MM.1S (cell line): ENCODE measurements at places on chromosomes 6 and 20.

GRCh38 chr20:46857061-46857831, 37.4 kb upstream of the EYA2 start:
- DNase-seq = no peak

- no peak for DNase-seq
These were observed 75.3 kb upstream of the ENPP5 start for GRCh38 chr6:46246081-46246480.

DNA sequence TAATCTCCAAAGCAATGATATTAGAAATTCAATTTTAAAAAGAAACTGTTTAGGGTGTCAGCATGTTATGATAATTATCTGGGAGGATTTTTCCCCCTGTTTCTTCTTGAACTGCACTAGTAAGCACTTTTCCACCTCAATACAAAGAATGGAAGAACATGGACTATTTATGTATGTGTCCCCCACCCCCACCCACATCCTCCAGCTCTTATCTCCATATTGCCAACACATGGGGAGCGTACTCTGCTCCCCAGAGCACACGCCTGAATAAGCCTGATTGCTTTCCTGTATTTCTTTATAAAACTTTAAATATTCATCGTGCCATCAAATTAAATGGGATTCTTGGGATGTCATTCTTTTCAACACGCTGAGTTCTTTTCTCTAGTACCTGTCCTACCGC, 11.4 kb upstream of the LRFN2 start:
- no peak for DNase-seq

- DNase-seq = no peak
These were observed 245.4 kb upstream of the FLRT3 start for GRCh38 chr20:14582855-14583254.

- DNase-seq = no peak
These were observed 21.0 kb upstream of the CD2AP start for GRCh38 chr6:47456536-47456975.

DNA sequence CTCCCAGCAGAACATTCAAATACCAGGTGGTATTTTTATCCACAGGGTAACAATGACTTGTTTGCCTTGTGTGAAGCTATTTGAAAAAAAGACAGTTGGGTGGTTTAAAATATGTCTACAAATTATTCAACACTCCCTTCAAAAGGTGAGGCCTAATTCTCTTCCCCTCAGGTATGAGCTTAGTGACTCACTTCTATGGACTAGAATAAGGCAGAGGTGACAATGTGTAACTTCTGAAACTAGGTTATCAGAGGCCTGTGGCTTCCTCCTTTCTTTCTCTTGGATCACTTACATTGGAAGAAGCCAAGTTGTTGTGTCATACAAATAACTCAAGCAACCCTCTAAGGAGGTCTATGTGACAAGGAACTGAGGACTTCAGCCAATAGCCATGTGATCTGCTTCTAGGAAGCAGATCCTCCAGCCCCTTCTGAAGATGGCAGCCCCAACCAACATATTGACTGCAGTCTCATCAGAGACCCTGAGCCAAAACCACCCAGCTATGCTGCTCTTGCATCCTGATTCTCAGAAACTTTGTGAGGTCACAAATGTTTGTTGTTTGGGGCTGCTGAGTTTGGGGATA, 102.6 kb downstream of the SNAP25 start:
- no peak for DNase-seq

GRCh38 chr6:221531-222349, 70.5 kb upstream of the DUSP22 start:
- peak; percentile 17 for DNase-seq

GRCh38 chr20:56715309-56715708, 86.2 kb downstream of the TFAP2C start:
- no peak for DNase-seq

DNA sequence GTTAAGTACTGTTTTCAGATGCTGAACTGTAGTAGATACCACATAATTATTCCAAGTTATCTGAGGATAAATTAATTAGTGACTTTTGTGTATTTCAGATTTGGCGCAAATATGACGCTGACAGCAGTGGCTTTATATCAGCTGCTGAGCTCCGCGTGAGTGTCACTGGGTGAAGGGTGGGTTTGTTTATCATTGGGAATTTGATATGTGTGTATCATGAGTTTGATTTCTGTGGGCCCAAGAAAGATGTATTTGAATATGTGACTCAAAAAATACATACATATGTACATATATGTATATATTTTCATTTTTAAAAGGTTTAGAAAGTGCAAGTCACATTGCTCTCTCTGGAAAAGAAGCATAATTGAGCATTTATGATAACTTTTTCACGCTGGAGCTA, 17.4 kb downstream of the SCGN start:
- DNase-seq = no peak

- no peak for DNase-seq
These were observed at the start of gene SEMG1 for GRCh38 chr20:45206725-45207124. Gene SEMG1 (plus strand): TSS chr20:45207033. CDS start chr20:45207054, 21 bp downstream.

DNA sequence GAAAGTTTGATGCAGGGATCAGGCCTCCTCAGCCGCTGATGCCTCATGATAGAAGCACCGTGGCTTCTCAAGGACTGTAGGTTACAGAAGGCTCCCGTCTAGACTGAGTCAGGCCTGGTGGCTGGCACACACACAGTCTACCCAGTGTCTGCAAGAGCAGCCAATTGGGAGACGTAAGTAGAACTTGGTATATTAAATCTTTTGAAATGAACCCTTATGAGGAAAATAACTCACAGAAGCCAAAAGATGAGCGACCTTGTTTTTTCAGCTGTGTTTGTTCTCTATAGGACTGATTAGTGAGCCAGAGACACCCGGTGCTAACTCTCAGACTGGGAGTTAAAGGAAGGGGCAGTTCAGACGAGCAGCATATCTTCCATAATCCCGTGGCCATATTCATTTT, 5.9 kb upstream of the PDE10A start:
- DNase-seq = no peak

GRCh38 chr6:35706468-35706867, 17.8 kb upstream of the FKBP5 start:
- DNase-seq = no peak

GRCh38 chr6:2920671-2921112, 17.6 kb upstream of the SERPINB9 start:
- no peak for DNase-seq

DNA sequence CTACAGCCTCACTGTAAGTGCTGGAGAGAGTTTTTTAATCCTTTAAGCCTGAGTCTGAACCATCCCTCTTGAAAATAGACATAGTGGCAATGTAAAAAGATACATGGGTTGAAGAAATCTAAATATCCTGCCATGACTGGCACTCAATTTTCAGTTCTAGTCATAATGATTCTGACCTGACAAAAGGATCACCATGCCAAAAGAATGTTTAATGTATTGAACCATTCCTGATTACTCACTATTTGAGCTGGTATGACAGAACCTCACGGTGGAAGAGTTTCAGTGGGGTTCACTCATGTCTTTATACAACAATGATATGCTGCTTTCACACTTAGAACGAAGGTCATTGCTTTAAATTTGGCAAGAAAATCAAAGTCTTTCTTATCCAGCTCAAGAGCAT, 93.4 kb downstream of the HIVEP2 start:
- no peak for DNase-seq

DNA sequence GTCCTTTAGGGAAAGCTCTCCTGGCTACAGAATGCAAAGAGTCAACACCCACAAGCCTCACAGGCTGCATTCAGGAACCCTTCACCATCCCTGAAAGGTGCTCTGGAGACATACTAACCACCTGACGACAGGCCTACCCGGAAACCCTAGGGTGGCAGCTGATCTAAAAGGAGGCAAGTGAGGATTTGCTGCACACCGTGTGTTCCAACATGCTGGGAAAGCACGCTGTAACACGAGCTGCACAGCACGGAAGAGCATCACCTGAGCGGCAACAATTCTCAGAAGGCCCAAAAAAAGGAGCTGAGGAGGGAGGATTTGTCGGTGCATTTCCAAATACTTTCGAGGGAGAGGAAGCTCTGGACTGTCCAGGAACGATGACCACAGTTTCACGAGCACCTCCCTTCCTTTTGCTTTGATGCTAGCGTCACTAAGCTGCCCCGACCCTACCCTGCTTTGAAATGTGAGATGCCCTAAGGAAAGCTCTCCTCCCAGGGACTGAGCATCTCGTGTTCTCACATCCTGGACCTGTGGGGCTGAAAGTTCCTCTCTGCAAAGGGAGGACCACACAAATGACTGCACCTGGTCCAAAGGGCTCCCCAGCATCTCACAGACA, 87.0 kb downstream of the PPP1R3G start:
- no peak for DNase-seq

GRCh38 chr20:8798505-8798904, 270.4 kb upstream of the PLCB4 start:
- no peak for DNase-seq

- peak; percentile 38 for DNase-seq
These were observed 340.5 kb upstream of the SYNCRIP start for GRCh38 chr6:85983032-85983659.

- DNase-seq = no peak
These were observed 732 bp downstream of the CYP24A1 start for GRCh38 chr20:54172856-54173652.

GRCh38 chr6:56297022-56297989, 49.9 kb upstream of the COL21A1 start:
- no peak for DNase-seq

DNA sequence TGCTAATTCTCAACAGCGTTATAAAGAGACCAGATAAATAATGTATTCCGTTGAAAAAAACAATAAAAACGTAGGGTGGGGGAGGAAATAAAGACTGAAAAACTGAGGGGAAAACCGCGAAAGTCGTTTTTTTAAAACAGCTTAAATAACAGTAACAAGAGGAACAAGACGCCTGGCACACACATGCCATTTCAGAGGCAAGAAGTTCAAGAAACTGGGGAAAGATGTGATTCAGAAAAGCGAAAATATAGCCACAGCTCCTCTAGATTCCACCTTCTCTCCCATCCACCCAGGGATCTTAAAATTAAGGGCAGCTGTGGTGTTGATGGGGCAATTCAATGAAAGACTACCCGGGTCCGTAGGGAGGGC, 1.3 kb downstream of the EPB41L2 start:
- no peak for DNase-seq
